Stimulated activated CD4-positive, alpha-beta T cell treated with anti-CD3 and anti-CD28 coated beads, TNF-alpha, amount 100 ng/mL, for 24 hours (primary cell): ENCODE measurements at places on chromosomes 12 and 14.

DNA sequence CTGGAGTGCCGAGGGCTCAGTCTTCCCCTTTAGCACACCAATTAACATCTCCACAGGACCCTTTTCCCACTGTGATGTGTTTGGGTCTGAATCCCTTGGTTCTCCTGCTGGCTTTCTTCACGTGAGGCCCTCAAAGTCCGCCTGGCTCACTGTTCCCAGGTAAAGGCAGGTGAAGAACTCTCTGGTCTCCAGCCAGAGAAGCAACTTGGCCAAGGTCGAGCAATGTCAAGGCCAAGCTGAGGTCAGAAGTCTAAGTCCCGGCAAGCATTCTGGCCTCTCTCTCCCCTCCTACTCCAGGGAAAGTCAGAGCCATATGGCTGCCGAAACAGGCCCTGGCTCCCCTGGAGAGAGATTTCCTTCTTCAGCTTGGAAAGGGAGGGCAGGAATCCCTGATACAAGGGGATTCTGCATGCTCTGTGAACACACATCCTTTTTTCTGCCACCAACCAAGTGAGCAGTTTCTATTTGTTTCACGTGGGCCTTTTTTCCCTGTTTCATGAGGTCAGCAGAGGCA, 61.4 kb upstream of the ESRRB start:
- no peak for DNase-seq

GRCh38 chr12:40473962-40474361, 218.3 kb upstream of the CNTN1 start:
- DNase-seq = no peak

DNA sequence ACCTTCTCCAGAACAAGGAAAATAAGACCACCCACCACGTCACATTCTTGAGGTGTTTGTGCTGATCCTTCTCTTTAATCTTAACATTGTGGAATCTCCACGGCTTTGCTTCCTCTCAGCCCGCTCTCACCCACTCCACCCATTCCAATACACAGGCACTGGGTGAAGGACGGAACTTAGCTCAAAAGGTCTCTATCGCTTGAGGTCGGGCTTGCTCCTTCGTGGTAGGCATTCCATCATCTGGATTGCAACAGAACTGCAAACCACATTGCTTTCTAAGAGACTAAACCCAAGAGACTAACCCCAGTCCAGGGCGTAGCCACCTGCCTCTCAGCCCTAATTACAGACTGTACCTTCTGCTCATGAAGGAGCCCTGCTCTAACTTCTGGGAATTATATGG, 24.0 kb upstream of the MDM2 start:
- no peak for DNase-seq

GRCh38 chr14:20799892-20800544, 2.6 kb downstream of the RNASE1 start:
- no peak for DNase-seq

DNA sequence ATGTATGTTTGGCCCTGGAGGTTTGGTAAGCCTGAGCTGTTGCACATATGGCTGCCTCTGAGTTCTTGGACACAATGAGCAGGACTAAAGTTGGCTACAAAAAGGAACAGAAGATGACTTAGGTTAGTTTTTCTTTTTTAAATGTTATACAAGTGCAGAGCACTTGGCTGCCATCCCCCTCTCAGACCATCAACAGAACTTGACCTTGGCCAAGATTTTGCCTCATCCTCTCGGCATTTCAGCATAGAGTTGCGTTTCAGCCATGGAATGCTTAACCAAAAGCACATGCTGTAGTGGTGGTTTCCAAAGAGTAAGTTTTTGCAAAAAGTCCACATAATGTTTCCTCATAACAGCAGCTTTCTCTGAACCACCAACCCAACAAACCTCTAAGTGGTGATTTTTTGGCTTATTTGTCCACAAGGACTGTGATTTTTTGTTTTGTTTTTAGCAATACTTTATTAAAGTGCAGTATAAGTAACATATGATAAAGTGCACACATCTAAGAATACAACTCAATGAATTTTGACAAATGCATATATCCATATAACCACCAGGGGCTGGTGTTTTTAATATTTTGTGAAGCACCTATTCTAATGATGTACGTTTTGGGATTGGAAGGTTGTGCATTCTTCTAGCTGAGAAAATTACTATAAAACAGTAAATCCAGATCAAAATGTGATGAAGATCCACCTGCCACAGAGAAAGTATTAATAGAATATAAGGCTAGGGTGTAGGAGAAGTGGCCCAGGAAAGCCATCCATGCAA, 12.1 kb upstream of the GALNT16 start:
- no peak for DNase-seq

DNA sequence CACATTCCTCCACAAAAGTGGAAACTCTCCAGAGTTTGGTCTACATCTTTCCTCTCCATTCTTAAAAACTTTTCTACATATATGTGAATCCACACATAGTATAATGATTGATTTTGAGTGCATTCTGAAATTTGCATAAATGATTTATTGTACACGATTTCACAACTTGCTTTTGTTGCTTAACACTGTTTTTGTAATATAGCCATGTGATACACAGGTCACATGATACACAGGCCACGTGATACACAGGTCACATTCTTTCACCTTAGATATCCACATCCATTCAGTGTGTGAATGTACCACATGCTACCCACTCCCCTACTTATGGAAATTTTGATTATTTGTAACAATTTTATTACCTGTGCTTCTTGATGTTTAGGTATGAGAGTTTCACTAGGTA, 319.1 kb downstream of the ZFP36L1 start:
- no peak for DNase-seq

DNA sequence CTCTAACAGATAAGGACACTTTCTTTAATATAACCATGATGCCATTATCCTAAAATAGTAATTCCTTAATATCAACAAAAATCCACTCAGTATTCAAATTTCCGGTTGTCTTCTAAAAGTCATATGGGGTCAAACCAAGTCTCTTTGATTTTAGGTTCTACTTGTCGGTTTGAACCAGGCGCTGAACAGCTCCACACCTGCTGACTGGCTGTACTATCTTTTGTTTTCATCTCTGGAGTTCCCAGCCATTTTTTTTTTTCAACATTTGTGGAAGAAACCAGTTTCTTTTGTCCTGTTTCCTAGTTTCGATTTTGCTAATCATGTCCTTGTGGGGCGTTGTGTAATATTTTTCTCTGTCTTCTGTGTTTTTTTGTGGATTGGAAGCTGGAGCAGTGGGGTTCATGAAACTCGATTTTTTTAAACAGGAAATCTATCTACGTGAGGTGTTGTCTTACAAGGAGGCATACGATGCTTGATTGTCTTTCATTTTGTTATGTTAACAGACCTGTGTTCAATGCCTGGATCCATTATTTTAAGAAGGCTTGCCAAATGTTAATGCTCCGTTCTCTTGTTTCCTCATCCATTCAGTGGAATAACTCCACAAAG, 50.2 kb downstream of the FZD10 start:
- no peak for DNase-seq

DNA sequence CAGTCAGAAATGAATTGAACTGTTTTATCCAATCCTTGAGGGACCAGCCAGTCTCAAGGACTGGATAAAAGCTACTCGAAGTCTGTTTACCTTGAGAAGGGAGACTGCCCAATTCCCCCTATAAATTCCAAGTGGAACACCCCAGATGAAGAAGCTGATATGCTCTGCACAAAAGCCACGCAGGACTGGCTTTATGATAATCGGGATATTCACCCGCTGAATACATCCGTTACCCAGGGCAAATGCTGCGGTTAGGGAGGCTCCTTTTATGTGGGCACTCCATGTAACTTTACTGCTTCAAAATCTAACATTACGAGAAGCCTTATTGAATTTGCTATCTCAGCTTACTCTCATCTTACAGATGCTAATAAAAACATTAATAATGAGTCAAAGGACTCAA, 119.1 kb downstream of the DENND5B start:
- DNase-seq = no peak

GRCh38 chr12:21545557-21545956, 19.5 kb downstream of the SPX start:
- DNase-seq = no peak

DNA sequence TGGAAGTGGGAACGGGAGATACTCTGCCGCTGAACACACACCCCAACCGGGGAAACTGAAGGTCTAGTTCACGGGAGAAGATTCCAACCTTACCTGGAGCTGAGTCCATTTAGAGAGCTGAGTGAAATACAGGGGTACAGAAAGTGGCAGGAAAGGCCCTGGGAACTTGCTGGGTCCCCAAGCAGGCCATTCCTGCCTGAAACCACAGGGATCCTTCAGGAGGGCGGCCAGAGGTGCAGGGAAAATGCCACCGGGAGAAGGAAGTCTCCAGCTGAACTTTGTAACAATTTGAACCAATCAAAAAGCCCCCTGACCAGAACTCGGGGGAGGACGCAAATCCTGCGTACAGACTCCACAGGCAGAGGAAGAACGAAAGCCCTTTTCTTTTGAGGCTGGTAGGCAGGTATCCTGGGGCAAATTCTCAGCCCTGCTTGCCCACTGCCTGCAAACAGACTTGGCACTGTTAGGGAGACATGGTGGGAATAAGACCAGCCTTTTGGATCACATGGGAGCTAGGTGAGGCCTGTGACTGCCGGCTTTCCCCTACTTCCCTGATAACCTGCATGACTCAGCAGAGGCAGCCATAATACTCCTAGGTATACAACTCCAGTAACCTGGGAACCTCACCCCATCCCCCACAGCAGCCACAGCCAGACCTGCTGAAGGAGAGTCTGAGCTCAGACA, 170.9 kb downstream of the SEC23A start:
- DNase-seq = no peak

- DNase-seq = no peak
Measured at GRCh38 chr14:103143506-103143905, 20.2 kb downstream of the TNFAIP2 start.

DNA sequence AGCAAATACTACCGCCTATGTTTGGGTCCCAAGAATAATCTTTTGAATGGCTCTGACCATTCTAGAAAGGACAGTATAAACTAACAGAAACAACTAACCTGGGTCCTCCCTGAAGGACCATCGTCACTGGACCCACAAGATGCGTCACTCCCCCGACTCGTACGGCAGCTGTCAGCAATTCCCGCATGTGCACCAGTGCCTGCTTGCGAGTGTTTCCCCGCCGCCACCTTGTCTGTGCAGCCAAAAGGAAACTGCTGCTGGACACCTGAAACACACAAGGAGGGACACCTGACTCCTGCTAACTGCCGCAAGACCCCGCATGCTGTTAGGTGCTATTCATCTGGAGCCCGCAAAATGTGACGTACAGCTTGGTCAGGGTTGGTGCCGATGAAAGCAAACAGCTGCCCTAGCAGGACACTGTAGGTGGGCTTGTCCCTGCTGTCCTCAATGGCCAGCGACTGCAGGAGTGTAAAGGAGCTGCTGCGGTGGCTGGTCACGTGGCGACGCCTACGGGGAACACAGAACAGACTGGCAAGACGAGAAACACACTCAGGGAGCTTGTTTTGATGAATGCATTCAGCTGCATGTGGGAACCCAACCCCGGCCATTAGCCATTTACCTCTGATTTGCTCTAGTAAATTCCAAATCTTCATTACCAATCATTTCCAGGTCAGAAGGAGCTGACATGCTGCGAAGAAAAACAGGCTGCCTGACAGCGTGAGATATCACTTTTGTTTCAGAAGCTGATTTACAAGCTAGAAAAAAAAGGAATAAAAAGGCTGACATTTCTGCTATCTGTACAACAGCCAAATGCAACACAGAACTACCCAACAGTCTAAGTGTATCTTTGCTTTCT, 118.1 kb downstream of the TRAFD1 start:
- DNase-seq = no peak

DNA sequence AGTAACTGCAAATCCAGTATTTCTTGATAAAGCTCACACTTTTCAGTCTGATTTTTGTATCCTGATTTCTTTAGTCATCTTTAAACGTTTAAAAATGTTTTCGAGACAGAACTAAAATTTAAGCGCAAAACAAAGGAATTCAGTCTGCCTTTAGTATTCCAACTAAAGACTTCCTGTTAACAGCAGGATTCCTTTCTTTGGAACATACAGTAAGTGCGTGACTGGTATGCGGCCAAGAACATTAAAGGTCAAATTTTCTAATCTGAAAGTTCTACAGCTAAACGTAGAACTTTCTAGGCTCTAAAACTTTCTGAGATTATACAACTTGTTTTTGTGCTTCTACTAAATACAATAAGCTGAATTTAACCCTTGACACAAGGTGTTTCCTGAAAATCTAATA, 9.9 kb downstream of the SAV1 start:
- no peak for DNase-seq

GRCh38 chr12:51373187-51373586, 18.0 kb downstream of the GALNT6 start:
- DNase-seq = no peak

- no peak for DNase-seq
Measured at GRCh38 chr14:37089410-37089809, 83.0 kb downstream of the SLC25A21 start.

GRCh38 chr12:93177208-93178153, 200.2 kb upstream of the NUDT4 start:
- no peak for DNase-seq

DNA sequence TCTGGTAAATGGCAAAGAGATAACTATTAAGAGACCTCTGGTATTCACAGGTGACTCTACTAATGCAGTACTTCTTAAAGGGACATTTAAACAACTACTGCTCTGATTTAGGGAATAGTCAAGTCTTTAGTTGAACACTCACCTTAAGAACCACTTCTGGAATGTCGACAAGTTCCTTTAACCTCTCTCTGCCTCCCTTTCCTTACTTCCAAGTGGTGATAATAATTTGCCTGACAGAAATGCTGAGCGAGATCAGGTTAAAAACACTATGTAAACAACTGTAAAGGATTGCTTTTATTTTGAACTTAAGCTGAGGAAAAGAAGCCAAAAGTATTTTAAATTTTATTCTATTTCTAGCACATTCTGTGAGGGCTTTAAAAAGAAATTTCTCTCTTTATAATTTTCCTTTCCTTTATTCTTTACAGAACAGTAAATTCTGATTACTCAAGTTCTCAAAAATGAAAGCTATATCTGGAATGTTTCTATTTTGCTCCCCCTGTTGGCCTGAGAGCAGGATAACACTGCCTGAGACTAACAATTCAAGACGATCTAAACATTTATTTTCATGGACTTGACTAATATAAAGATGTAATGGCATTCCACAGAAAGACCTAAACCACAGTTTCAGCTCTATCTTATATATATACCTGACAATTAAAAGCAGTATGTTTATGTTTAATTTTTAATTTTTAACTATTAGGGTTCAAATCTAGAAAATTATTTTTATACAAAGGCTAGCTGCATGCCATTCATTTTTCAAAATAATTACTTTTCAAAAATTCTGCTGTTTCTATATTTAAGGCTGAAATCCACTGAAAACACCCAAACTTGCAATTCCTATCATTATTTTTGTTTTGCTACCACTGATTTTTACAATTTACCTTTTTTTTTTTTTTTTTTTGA, 29.2 kb downstream of the ZCCHC8 start:
- no peak for DNase-seq

- DNase-seq = no peak
Measured at GRCh38 chr12:3945671-3946070, 72.5 kb upstream of the PARP11 start.

- no peak for DNase-seq
Measured at GRCh38 chr12:67042697-67043131, 226.4 kb upstream of the CAND1 start.

- DNase-seq = no peak
Measured at GRCh38 chr12:75890141-75890540, 141.4 kb downstream of the PHLDA1 start.

GRCh38 chr12:120574106-120574505, 7.1 kb downstream of the POP5 start:
- DNase-seq = no peak

GRCh38 chr12:122839907-122840554, 4.8 kb downstream of the HIP1R start:
- no peak for DNase-seq
